ENCODE measurements at places on chromosomes 12 and 14. TPM values are rescaled to one million over a fixed set of nuclear protein-coding genes. Genes with fewer than 3 reads are reported as not detected.

Gene CELA1
- 0.85 TPM for total RNA-seq

DNA sequence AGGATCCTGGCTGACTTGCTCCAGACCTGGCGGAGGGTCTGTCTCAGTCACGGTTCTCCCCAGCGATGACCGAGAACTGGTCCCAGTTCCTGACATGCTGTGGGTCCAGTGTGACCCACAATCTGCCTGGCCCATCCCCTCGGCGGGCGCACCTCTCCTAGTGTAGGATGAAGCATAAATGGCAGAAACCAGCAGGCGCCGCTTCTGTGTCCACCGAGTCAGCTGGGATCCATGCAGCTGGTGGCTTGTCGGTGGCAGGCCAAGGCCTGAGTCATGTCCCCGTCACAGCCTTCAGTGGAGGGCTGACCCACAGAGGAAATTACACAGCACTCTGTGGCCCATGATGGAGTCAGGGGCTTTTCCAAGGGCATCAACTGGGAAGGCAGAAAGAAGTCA lies 38.5 kb downstream of the NFKBIA start:
- no peaks in the 10 kb centered on the region for H3K27me3 ChIP-seq
- peaks cover 26% of the 10 kb centered on the region for H3K4me1 ChIP-seq
- no peak overlapping the region for H3K4me3 ChIP-seq
- no peaks in the 10 kb centered on the region for H3K36me3 ChIP-seq
- no peak for DNase-seq

GRCh38 chr14:95660651-95661515 lies 25.3 kb upstream of the TCL1B start:
- no peak overlapping the region for H3K27ac ChIP-seq
- H3K4me1 ChIP-seq, result no peaks in the 10 kb centered on the region
- no peaks in the 10 kb centered on the region for H3K27me3 ChIP-seq
- H3K36me3 ChIP-seq, result no peaks in the 10 kb centered on the region
- H3K4me3 ChIP-seq, result no peak overlapping the region
- no peak for DNase-seq

GRCh38 chr12:81692008-81692407 lies 67.1 kb downstream of the PPFIA2 start:
- H3K27ac ChIP-seq, result no peak overlapping the region
- DNase-seq, result no peak
- no peaks in the 10 kb centered on the region for H3K27me3 ChIP-seq
- H3K4me1 ChIP-seq, result no peaks in the 10 kb centered on the region
- no peaks in the 10 kb centered on the region for H3K36me3 ChIP-seq

DNA sequence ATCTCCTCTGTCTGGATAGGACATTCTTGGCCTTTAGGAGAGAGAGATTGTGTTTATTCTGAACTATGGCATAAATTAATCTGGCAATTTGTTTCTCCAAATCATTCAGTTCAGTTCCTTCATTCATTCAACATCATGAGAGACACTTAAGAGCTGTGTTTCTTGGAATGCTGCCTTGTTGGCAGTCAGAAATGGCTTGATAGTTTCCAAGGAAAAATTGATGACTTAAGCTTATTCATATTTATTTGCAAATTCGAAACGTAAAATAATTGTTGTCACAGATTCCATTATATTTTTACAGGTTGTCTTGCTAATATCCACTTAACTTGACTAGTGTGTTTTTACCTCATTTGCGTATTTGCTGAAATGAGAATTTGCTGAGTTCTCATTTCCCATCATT lies 393.0 kb downstream of the C12orf75 start:
- H3K4me1 ChIP-seq, result no peaks in the 10 kb centered on the region
- no peak for DNase-seq
- H3K36me3 ChIP-seq, result no peaks in the 10 kb centered on the region
- H3K27ac ChIP-seq, result no peak overlapping the region
- no peaks in the 10 kb centered on the region for H3K27me3 ChIP-seq
- no peak overlapping the region for H3K4me3 ChIP-seq

GRCh38 chr14:22650046-22650739 lies 6.0 kb upstream of the OR6J1 start:
- no peak for DNase-seq
- no peak overlapping the region for H3K4me3 ChIP-seq
- H3K27ac ChIP-seq, result no peak overlapping the region
- H3K4me1 ChIP-seq, result no peaks in the 10 kb centered on the region

GRCh38 chr12:47781479-47782371 lies 8.7 kb downstream of the SLC48A1 start:
- peaks cover 40% of the 10 kb centered on the region for H3K36me3 ChIP-seq
- H3K4me1 ChIP-seq, result peaks cover 11% of the 10 kb centered on the region
- H3K4me3 ChIP-seq, result no peak overlapping the region
- H3K27me3 ChIP-seq, result no peaks in the 10 kb centered on the region
- DNase-seq, result no peak
- no peak overlapping the region for H3K27ac ChIP-seq

GRCh38 chr12:7114008-7114407 lies 5.0 kb upstream of the C1RL start:
- peaks cover 23% of the 10 kb centered on the region for H3K4me1 ChIP-seq
- H3K27ac ChIP-seq, result no peak overlapping the region
- no peaks in the 10 kb centered on the region for H3K27me3 ChIP-seq

GRCh38 chr12:19390051-19390598 lies 49.2 kb upstream of the AEBP2 start:
- no peaks in the 10 kb centered on the region for H3K36me3 ChIP-seq
- H3K27ac ChIP-seq, result no peak overlapping the region
- no peak for DNase-seq
- H3K27me3 ChIP-seq, result no peaks in the 10 kb centered on the region
- no peak overlapping the region for H3K4me3 ChIP-seq

- no peak for DNase-seq
- H3K4me3 ChIP-seq, result no peak overlapping the region
- no peaks in the 10 kb centered on the region for H3K4me1 ChIP-seq
- no peaks in the 10 kb centered on the region for H3K36me3 ChIP-seq
- no peak overlapping the region for H3K27ac ChIP-seq
- H3K27me3 ChIP-seq, result no peaks in the 10 kb centered on the region
These were observed 28.4 kb upstream of the NEDD1 start for GRCh38 chr12:96878704-96879103.

- H3K27ac ChIP-seq, result no peak overlapping the region
- H3K4me1 ChIP-seq, result no peaks in the 10 kb centered on the region
- no peaks in the 10 kb centered on the region for H3K27me3 ChIP-seq
- H3K36me3 ChIP-seq, result no peaks in the 10 kb centered on the region
- no peak overlapping the region for H3K4me3 ChIP-seq
These were observed 324.4 kb upstream of the KITLG start for GRCh38 chr12:88904705-88905104.

- no peak for DNase-seq
- H3K4me3 ChIP-seq, result no peak overlapping the region
- H3K4me1 ChIP-seq, result peaks cover 32% of the 10 kb centered on the region
- H3K27me3 ChIP-seq, result no peaks in the 10 kb centered on the region
These were observed 11.1 kb downstream of the KRT77 start for GRCh38 chr12:52692254-52692653.

- no peak overlapping the region for H3K27ac ChIP-seq
- DNase-seq, result no peak
- no peaks in the 10 kb centered on the region for H3K36me3 ChIP-seq
- H3K4me3 ChIP-seq, result no peak overlapping the region
- no peaks in the 10 kb centered on the region for H3K4me1 ChIP-seq
These were observed 14.5 kb downstream of the RNASE3 start for GRCh38 chr14:20905676-20906075.

- no peak for DNase-seq
- H3K27ac ChIP-seq, result no peak overlapping the region
- H3K4me3 ChIP-seq, result no peak overlapping the region
These were observed 283.5 kb downstream of the KSR2 start for GRCh38 chr12:117685110-117685926.

Gene AMIGO2
- 9.7 TPM for total RNA-seq

GRCh38 chr12:30019366-30020140 lies 235.8 kb upstream of the TMTC1 start:
- no peaks in the 10 kb centered on the region for H3K36me3 ChIP-seq
- no peaks in the 10 kb centered on the region for H3K4me1 ChIP-seq
- no peak overlapping the region for H3K4me3 ChIP-seq
- H3K27ac ChIP-seq, result no peak overlapping the region
- H3K27me3 ChIP-seq, result no peaks in the 10 kb centered on the region

Gene GDF3
- not detected for total RNA-seq

DNA sequence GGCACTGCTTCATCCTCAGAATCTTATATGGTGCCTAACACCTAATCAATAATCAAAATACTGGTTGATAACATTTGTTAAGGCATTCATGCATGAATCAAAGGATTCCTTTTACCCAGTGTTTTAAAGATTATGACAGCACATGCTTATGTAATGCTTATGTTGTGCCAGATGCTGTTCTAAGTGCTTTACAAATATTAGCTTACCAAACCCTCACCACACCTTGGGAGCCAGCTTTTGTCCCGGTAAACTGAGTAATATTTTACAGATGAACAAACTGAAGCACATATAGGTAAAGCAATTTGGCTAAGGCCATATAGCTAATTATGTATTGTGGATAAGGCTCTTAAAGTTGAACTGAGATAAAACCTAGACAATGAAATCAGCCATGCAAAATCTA lies 209.2 kb downstream of the ALX1 start:
- H3K4me1 ChIP-seq, result no peaks in the 10 kb centered on the region
- no peaks in the 10 kb centered on the region for H3K36me3 ChIP-seq
- DNase-seq, result no peak

DNA sequence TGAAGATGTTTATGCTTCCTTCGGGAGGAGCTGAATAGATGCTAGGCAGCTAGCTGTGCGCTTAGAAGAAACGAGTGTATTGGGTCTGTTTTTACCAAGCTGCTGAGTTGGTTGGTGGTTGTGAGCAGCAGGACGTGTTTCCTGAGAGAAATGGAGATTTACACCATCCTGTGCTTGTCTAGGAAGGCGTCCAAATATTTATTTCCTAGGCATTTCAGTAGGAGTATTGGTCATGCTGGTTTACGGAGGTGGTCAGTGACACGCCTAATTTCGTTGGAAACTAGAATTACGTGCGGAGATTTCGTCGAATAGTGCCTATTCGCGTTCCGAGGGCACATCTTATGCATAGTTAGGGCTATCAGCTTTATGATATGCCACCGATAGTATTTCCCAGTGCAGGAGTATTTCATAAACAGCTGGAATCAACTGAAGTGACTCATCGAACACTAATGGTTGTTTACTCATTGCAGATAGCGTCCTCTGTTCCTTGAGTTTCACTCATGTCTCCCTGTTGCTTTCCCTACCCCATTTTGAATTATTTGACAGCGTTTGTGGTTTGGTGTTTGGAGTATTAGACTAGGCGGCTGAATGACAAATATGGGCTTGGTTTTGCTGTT lies 780 bp downstream of the TBC1D15 start:
- peaks cover 24% of the 10 kb centered on the region for H3K4me1 ChIP-seq
- peak overlapping the region; percentile 75 for H3K4me3 ChIP-seq
- peaks cover 11% of the 10 kb centered on the region for H3K36me3 ChIP-seq
- no peaks in the 10 kb centered on the region for H3K27me3 ChIP-seq
- no peak for DNase-seq
- peak overlapping the region; percentile 97 for H3K27ac ChIP-seq

- H3K36me3 ChIP-seq, result no peaks in the 10 kb centered on the region
- no peaks in the 10 kb centered on the region for H3K4me1 ChIP-seq
- H3K27ac ChIP-seq, result no peak overlapping the region
- no peaks in the 10 kb centered on the region for H3K27me3 ChIP-seq
- DNase-seq, result no peak
These were observed 145.6 kb downstream of the PRKD1 start for GRCh38 chr14:29782041-29782440.

All from CD4-positive, alpha-beta T cell (primary cell).